ENCODE measurements at places on chromosomes 13 and 19.

DNA sequence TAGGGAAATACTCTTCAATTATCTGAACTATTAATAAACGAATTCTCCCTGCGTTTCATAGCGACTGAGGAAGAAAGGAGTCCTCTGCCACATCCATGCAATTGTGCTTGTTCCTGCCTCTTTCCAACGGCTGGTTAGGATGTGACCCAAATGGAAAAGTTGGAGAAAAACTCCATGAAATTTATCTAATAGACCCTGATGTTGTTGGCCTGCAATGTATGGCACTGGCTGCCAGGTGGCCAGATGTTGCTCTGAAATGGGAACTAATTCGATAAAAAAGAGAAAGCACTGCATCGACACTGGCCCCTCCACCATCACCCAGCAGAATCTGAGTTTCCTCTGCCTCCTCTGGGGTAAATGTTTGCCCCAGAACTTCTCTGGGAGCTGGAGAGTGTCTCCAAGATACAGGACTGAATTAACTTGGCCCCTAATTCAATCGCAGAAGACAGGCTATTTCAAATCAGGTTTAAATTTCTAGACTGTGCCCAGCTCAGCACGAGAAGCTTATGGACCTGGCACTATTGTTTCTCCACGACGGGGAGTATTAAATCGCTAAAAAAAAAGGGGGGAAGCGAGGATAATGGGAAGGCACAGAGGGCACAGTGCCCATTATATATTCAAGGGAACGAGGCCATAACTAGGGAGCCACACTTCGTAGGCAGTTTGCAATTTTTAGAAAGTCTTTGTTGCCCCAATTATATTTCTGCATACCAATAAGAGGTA is 103.9 kb downstream of the ZIC5 start:
- DNase-seq, result no peak

- no peak for DNase-seq
These were observed 208.5 kb upstream of the ZNF536 start for GRCh38 chr19:30163663-30164062.

GRCh38 chr19:17450264-17451075 is 2.0 kb upstream of the TMEM221 start:
- no peak for DNase-seq

DNA sequence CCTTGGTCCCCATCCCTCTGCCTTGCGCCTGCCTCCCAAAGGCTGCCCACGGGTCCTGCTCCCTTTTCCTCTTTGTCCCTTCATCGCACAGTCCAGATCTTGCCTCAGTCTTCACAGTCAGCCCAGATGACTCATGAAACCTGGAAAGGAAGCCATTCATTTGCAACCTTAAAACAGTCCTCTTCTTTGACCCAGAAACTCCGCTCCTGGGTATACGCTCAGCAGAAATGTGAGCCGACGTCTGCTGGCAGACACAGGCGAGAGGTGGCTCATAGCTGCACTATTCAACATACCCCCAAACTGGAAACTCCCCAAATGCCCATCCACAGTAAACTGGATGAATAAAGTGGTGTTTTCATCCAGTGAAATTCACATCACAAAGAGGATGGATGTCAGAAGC is 13.6 kb upstream of the PEPD start:
- no peak for DNase-seq

DNA sequence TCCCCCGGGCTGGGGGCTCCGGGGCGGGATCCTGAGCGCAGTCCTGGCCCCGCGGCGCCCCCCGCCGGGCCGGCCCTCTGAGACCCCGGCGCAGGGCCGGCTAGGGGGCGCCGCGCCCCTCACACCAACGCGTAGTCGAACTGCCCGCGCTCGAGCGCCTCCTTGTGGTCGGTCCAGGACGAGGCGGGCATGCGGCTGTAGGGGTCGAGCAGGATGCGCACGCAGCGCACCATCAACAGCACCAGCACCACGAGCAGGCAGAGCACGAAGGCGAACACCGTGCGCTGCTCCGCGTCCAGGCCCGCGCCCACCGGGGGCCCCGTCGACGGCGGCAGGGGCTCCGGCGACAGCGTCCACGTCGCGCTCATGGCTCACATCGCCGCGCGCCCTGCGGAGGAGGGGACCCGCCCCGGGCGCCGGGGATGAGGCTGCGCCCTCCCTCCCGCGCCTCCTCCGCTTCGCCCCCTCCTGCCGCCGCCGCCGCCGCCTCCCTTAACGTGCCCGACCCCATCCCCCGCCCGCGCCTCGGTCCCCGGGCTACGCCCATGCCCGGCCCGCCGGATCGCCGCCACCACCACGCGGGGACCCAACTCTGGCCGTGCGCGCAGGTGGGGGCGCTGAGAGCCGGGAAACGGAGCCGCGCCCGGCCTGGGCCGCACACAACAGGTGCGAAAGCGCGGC is 624 bp downstream of the CTXN1 start:
- no peak for DNase-seq

DNA sequence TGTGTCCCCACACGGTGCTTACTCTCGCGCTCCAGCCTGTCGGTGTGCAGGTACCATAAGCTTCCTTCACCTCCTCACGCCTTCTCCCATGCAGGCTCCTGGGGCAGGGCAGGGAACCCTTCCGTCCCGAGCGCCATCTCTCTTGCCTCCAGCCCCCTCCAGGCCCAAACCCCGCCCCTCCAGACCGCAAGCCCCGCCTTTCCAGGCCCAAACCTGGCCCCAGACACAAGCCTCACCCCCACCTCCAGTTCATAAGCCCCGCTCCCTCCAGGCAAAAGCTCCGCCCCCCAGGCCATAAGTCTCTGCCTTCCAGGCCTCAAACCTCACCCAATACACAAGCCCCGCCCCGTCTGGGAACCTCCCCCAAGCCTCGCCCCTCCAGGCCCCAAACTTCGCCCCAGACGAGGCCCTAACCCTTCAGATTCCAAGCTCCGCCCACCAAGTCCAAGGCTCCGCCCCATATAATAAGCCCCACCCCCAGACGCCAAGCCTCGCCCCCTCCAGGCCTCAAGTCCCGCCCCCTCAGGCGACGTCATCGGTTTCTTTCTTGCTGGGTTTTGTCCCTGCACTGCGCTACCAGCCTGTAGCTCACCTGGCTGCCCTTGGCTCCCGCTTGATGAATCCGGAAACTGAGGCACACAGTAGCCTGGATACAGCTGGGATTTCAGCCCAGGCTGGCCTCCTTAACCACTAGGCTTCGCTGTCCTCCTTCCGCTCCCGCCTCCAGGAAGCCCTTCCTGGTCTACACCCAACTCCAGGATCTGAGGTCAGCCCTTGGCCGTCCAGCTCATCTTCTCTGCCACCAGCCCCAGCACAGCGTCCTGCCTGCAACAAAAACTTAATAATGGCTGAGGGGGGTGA is 16.1 kb downstream of the MKNK2 start:
- no peak for DNase-seq

DNA sequence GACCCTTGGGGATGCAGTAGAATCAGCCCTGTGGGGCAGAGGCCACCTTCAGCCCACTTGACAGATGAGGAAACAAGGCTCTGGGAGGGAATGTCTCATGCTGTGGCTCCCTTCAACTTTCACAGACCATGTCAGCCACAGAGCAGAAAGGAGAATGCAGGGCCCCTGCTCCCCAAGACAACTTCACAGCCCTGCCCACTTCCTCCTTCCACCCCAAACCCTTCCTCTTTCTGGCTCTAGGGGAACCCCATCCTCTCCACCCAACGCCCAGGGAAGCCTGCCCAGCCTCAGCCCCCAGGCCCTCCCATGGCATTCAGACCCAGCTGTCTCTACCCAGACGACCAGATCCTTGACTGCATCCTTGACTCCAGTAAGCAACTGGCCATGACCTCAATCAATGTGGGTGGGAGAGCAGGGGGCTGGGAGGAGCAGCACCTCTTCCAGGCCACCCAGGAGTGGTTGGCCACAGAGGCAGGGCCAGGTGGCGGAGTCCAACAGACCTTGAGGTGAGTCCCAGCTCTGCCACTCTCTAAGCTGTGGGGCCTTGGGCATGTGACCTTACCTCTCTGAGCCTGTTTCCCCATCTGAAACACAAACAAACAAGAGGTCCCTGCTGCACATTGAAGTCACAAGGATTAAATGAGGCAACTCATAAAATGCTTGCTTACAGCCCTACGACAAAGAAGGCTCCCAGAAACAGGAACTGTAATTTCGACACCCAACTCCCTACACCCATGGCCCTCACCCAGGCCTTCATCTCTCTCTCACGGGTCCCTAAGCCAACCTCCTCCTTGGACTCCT is 15.8 kb downstream of the DEDD2 start:
- DNase-seq, result no peak

- DNase-seq, result no peak
These were observed 58.4 kb downstream of the SPRYD7 start for GRCh38 chr13:49877629-49878218.

GRCh38 chr13:107548338-107548737 is 667.0 kb downstream of the LIG4 start:
- no peak for DNase-seq

GRCh38 chr13:63902141-63902540 is 2486.5 kb upstream of the PCDH20 start:
- no peak for DNase-seq

- DNase-seq, result no peak
These were observed 543.3 kb downstream of the FGF9 start for GRCh38 chr13:22214184-22214583.

DNA sequence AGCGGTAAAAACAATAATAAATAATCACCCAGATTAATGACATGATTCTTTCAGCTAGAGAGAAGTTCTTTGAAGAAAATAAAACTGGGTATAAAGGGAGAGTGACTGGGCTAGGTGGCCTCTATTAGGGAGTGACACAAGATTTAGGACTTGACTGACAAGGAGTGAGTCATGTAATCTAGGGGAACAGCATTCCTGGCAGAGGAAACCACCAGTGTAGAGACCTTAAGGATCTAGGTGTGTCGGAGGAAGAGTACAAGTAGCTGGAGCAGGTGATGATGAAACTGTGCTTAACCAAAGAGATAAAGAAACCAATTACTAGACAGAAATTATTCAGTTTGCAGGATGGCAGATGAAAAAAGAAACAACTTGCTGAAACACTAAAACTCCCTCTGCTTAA is 248.0 kb downstream of the RFC3 start:
- DNase-seq, result no peak

DNA sequence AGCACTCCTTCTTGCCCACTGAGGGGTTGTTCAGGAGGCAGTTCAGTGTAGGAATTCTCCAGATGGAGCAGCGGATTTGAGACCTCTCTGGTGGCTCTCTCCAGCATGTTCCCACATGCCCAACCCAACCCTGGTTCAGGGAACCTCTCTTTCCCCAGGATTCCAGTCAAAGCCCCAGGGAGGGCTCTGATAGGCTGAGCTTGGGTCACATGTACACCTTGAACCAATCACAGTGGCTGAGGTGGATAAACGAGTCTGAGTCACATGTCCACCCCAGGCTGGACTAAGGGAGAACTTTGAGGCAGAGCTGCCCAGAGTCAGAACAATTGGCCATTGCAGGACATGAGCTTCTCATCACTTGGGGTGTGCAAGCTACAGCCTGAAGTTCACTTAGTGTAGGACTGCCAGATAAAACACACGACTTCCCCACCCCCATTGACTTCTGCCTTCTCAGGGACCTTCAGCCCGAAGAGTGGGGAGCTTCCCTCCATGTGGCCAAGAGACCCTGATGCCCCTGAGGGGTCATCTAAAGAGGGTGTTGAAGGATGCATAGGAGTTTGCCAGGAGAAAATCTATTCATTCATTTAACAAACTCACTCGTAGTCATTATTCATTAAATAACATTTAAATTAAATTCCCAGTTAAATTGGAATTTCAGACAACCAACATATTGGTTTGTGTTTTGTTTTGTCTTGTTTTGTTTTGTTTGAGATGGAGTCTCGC is 4.0 kb upstream of the MAST3 start:
- DNase-seq, result no peak

DNA sequence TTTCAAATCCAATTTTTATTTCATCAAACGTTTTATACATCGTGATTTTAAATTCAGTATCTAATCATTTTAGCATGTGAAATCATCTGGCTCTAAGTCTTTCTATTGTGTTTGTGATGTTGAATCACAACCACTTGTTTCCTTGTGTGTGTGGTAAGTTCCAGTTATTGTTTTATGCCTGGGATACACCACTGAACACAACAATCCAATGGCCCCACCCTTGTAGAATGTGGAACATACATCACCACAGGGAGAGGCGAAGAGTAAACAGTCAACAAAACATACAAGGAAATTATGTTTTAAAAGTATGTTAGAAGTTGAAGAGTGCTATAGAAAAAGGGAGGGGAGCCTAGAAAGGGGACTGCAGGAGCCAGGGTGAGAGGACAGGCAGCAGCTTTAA is 100.5 kb downstream of the EPSTI1 start:
- no peak for DNase-seq

- DNase-seq, result no peak
These were observed 105.3 kb downstream of the SLC10A2 start for GRCh38 chr13:102960959-102961358.
